Cardiac septum (tissue), 1 donor: ENCODE measurements at places on chromosomes 2 and 18.

GRCh38 chr18:8847900-8848299 lies 142.5 kb downstream of the MTCL1 start:
- no peak for DNase-seq

- DNase-seq, result no peak
Measured at GRCh38 chr2:190896477-190896876, 15.9 kb downstream of the GLS start.

GRCh38 chr2:224944707-224945547 lies 97.3 kb downstream of the DOCK10 start:
- no peak for DNase-seq

DNA sequence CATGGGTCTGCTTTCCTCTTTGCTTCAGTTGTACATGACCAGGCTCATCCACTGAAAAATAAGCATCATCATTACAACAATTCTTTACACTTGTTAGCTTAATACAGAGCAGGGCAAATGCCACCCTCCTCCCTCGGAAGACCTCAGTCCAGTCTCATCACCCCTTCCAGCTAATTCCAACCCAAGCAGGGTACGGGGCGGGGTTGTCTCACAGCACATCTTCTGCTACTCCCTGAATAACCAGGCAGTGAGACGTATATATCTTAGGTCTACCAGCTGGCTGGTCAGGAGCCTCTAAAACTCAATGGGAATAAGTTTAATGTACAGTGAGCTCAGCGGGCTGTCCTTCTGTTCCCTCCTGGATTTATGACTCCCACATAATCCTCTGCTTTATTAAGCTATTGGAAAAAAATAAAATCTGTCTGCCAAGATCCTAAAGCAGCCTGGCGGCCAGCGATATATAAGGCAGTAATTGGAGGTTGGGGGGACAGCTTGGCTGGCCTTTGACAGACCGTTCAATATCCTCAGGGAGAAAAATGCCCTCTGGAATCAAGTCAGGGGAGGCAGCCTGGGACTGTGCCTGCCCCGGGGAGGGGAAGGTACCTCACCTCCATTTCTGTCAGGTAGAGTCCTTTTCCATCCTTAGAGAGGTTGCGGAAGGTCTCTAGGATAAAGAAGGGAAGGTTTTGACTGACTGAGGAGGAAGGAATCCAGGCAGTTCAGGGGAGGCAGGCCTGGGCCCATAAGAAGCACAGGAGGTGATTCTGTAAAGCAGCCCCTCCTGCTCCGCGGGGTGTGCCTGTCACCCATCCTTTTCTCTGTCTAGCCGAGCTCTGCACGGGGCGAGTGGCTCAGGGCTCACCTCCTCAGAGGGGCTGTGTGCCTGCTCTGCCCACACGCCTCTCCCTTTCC lies 76.3 kb downstream of the CAPN13 start:
- DNase-seq, result no peak

DNA sequence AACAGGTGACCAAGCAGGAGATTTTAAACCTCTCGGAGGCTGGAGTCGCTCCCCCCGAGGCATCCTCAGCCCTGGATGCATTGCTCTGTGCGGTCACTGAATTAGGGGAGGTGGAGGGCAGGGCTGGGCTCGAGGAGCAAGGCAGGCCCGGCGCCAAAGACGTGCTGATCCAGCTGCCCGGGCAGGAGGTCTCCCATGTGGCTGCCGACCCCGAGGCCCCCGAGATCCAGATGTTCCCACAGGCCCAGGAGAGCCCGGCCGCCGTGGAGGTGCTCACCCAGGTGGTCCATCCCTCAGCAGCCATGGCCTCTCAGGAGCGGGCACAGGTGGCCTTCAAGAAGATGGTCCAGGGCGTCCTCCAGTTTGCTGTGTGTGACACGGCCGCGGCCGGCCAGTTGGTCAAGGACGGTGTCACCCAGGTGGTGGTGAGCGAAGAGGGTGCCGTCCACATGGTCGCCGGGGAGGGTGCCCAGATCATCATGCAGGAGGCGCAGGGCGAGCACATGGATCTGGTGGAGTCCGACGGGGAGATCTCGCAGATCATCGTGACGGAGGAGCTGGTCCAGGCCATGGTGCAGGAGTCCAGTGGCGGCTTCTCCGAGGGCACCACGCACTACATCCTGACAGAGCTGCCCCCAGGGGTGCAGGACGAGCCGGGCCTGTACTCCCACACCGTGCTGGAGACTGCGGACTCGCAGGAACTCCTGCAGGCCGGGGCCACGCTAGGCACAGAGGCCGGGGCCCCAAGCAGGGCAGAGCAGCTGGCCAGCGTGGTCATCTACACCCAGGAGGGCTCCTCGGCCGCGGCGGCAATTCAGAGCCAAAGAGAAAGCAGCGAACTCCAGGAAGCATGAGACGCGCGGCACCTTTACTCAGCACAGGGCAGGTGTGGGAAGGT lies 145.1 kb downstream of the PTGR3 start:
- DNase-seq, result peak; percentile 44

GRCh38 chr2:138950486-138950885 lies 170.3 kb upstream of the NXPH2 start:
- DNase-seq, result no peak

DNA sequence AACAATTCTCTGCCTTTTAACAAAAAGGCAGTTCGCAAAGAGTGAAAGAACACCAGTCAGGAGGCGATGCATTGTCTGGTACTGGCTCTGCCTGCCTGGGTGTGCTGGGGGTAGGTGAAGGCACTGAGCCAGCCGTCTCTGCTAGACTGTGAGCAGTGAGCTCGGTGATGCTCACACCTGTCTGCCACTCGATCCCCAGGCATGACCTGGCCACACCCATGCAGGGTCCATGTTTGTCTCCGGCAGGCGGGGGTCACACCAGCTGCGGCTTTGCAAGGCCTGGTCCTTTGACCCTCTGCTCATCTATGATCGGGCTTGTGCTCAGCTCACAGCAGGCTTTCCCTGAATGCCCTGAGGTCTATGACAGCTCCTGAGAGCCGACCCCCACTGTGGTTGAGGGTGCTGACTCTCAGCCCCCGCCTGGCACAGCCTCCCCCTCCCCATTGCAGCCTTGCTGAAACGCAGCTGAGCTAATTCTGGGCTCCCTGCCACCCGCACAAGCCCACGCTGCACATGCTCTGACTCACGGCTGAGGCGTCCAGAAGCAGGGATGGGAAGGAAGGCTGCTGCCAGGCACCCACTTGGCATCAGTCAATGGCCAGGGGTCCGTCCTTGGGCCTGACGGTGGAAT lies 23.7 kb downstream of the CRACDL start:
- peak; percentile 82 for DNase-seq

DNA sequence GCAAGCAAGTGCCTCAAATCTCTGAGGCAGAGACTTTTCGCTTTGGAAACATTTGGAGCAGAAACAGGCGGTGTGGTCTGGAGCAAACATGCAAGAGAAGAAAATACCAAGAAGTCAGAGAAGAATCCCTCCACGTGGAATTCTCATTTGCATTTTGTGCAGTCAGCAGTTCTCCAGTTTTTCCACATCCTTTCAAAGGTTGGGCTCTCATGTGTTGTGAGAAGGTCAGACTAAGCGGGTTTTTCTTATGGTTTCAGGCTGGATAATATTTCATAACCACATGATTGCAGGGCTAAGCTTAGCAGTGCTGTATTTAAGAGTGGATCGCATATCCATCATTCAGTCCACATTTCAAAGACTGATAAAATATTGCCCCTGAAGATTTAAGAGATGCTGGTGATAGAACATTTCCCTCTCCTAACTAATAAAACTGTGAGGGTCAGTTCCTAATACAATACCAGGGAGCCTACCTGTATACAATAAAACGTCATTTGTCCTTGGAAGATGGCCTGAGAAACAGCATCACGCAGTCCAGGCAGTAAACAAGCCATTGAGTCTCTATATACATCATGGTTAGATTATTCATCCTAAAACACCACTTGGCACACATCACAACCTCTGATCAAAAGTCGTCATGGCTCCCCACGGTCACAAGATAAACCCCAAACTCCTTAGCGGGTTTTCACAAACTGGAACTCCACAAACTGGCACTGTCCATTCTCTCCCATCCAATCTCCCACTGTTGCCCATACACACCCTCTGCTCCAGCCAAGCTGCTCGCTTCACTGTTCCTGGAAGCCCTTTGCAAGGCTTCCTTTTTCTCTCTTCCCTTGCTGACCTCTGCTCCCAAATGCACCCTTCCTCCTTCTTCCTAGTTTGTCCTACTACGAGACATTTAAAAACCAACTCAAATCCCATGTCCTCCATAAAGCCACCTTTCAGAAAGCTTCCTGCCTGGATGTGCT lies 31.5 kb downstream of the ANKRD44 start:
- DNase-seq, result no peak

GRCh38 chr2:85750587-85751575 lies 2.9 kb upstream of the ATOH8 start:
- DNase-seq, result peak; percentile 86

DNA sequence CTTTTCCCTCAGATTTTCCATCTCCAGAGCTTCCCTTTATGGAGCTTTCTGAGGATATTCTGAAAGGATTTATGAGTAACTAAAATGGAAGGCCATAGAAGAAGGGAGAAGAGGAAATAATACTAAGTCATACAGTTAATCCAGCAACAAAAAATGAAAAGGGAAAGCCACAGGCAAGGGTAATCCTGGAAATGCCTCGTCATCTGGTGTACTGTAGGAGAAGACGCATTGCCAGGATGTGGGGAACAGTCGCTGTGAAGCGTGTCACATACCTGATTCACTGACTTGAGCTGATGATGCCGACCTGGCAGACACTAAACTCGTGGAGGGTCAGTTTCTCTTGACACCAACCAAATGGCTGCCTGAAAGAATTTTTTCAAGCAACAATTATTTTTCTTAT lies 34.7 kb upstream of the ALPP start:
- DNase-seq, result no peak

DNA sequence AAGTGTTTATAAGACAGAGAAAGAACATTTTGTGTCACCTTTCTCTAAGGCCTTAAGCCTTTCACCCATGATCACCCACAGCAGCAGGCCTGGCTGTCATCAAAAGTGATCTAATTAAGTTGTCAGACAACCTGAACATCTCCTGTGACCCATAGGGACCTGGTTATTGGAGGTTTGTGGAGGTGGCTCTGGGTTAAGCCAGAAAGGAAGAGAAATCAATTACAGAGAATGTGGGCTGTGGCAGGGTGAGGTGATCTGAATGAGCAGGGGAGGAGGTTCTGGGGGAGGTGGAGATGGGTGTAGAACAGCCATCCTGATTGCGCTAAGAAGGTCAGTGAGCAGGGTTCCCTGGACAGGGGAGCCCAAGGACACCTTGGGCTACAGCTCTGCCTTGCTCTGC lies 170.8 kb downstream of the FSHR start:
- DNase-seq, result no peak

DNA sequence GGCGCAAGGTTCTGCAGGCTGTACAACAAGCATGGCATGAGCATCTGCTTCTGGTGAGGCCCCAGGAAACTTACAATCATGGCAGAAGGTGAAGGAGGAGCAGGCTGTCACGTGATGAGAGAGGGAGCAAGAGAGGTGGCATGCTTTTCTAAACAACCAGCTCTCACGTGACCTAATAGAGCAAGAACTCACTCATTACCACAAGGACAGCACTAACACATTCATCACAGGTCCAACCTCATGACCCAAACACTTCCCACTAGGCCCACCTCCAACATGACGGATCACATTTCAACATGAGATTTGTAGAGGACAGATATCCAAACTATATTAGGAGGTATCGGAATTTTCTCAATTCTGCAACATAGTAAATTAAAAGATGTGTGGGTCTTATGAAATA lies 108.8 kb upstream of the DLX2 start:
- no peak for DNase-seq

DNA sequence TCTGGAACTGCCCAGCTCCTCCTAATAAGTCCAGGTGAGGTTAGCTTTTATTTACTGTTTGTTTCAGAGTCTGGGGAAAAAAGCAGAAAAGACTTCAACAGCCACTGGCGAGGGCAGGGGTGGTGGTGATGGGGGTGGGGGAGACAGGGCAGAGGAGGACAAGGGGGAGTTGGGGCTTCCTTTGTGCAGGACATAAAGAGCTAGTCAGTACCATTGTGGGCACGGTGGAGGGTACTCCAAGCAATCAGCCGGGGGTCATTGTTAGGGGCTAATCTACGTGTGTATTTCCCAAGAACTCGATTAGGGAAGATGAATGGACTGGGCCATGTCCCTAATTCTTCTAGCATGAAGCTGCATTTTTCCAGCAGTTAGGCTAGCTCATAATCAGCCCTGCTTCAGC lies 2.8 kb upstream of the RAX start:
- no peak for DNase-seq

- no peak for DNase-seq
Measured at GRCh38 chr18:78768656-78769501, 210.7 kb upstream of the SALL3 start.

- no peak for DNase-seq
Measured at GRCh38 chr2:55862673-55863390, 60.8 kb downstream of the EFEMP1 start.

DNA sequence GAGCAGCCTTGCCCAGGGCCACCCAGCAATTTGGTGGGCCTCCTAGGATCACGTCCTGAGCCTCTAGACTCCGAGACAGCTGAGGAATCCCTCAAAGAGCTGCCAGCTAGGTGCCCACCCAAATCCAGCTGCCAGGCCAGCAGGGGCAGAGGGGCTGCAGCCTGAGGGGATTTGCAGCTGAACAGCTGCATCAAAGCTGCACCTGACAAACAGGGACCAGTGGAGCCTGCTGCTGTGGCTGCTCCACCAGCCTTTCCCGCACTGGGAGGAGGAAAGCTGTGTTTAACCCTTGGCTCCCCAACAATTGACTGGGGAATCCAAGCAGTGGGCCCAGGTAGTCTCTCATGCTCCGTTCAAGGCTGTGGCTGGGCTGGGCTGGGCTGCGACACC lies 8.2 kb downstream of the ADRA2B start:
- DNase-seq, result peak; percentile 71

DNA sequence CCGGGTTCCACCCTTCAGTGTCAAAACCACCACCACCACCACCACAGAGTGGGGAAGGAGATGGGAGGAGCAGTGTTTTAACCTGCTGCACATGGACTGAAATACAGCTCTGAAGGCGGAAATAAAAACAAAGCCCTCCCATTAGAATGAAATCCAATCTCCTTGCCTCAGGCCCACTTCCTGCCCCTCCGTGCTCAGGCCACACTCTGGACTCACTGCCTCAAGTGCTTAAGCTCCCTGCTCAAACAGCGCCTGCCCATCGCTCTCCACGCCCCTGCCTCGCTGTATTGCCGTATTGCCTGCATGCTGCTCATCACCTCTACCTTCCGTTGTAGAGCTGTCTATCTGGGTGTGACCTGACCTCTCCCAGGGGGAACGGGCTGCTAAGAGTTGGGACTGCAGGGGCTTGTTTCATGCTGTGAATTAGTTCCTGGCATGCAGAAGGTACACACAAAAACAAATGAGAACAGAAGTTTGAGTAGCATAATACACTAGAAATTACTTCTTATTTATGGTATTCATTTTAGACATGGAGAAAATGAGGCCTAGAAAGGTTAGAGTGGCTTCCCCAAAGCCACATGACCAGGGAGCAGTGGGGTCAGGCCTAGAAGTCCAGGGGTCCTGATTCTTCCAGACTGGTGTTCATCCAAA lies 31.6 kb upstream of the NEB start:
- DNase-seq, result no peak

DNA sequence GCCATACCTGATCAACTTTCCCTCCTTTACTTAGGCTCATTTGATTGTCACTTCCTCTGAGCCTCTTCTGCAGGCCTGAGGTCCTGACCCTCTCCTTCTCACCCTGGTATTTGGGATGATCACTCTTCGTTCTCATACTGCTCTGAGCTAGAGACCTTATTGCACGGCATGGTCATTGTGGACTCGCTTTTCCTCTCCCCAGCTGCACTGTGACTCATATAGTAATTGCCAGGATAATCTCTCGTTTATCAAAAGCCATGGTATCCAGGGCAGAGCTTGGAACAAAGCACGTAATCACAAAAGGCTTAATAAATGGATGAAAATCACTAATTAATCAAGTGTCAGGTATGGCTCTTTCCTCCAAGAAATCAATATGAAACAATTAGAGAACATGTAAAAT lies 40.9 kb upstream of the TRIB2 start:
- DNase-seq, result no peak
